ENCODE measurements at places on chromosomes 12 and 14. TPM values are rescaled to one million over a fixed set of nuclear protein-coding genes. Genes with fewer than 3 reads are reported as not detected.

The TPPP2 gene
- total RNA-seq, result not detected

The SPIC gene
- total RNA-seq, result not detected

The TMEM179 gene
- total RNA-seq, result not detected

DNA sequence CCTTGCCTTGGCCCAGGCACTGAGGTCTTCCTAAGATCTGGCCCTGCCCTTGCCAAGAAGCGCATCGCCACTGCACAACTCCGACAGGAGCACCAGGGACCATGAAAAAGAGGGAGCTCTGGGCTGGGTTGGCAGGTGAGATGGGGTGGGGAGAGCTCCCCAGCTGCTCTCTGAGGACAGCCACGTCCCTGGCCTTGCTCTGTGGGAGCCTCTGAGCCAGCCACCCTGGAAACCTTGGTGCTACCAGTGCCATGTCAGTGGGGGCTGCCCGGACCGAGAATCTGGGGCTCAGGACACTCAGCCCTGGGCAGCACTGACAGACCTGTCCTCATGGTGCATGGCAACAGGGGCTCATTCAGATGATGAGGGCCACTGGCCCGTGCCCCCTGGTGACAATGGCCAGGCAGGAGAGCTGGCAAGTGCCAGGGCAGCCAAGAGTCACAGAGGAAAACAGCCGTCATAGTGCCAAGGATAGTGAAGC lies 134.8 kb downstream of the ZFP36L1 start:
- peak overlapping the region; percentile 22 for H3K27ac ChIP-seq
- peaks cover 5% of the 10 kb centered on the region for H3K4me1 ChIP-seq
- H3K27me3 ChIP-seq, result no peaks in the 10 kb centered on the region
- DNase-seq, result no peak

- H3K4me3 ChIP-seq, result no peak overlapping the region
- H3K27me3 ChIP-seq, result no peaks in the 10 kb centered on the region
- no peak overlapping the region for H3K27ac ChIP-seq
- peaks cover 19% of the 10 kb centered on the region for H3K36me3 ChIP-seq
- no peaks in the 10 kb centered on the region for H3K4me1 ChIP-seq
These were observed 11.3 kb downstream of the FOS start for GRCh38 chr14:75289840-75290388.

DNA sequence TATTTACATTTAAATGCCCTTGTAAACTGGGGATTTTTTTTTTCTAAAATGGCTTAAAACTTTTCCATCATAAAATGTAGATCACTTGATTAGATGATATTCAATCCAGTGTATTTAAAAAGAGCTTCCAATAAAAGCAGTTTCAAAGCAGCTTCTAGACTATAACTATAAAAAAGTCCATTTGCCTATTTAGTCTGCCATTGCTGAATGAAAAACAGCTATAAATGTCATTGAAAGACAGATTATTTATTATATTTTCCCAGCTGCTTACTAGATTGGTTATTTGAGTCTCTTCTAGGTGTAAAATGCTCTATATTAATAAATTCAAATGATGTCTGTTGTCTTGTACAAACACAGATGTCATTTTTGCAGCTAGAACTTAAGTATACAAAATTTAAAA lies 414.8 kb downstream of the RMST start:
- no peak overlapping the region for H3K4me3 ChIP-seq
- H3K4me1 ChIP-seq, result no peaks in the 10 kb centered on the region
- DNase-seq, result no peak
- H3K27ac ChIP-seq, result no peak overlapping the region

The EGLN3 gene
- 0.54 TPM for total RNA-seq

The POLE2 gene
- 3.8 TPM for total RNA-seq

The SVOP gene
- not detected for total RNA-seq
